ENCODE measurements at places on chromosomes 2 and 18.

DNA sequence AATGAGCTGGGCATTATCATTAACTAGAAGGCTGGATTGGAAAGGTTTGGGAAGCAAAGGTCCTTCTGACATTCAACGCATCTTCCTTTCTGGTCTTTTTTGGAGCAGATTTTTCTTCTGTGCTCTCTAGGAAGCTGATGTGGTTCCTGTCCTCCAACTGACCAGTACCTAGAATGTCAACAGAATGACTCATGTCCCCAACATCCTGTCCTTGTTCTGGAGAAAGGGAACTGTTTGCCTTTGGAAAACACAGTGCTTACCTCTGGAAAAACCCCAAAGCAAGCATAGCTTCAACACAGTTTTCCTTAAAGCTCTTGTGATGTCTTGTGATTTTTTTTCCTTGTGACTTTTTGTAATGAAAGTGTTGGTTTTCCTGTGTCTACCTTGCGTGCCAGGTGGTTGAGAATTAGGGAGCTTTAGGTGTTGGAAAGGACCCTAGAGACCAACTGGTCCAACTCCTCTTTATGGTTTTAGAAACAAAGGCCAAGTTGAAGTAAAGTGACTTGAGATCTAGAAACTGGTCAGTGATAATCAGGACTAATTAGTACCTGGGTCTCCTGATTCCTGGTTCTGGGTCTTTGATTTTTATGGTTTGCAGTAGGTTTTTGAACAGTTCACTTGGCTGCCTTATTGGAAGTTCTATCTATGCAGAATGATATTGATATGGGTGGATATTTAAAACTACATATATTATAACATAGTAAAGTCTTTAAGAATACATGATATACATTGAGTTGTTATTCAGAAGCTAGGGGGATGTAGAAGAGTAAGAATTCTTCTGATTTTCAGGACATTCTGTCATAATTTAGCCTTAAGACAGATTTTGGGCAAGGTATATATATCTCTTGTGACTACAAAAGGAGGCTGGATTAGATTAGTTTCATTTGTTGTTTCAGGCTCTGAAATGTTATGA lies 70.5 kb downstream of the FMNL2 start:
- H3K27ac ChIP-seq: peak overlapping the region; percentile 64
- H3K4me3 ChIP-seq: no peak overlapping the region
- peak; percentile 88 for DNase-seq
- no peaks in the 10 kb centered on the region for H3K36me3 ChIP-seq
- H3K27me3 ChIP-seq: no peaks in the 10 kb centered on the region

DNA sequence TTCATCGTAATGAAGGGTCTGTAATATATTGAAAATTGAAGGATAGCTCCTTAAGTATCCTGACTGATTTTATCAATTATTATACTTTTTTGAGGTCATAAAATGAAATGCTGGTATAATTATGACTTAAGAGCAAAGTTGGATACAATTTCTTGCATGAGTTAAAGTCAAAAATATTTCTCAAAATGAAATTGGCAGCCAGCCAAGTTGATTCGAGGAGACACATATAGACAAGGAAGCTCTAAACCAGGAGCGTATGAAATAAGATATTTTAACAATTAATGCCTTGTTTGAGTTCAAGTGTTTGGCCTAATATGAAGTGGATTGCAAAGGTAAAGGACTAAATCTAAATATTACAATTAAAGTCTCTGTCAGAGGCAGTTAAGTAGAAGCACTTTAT lies 260.4 kb upstream of the DSEL start:
- no peaks in the 10 kb centered on the region for H3K4me1 ChIP-seq
- H3K27me3 ChIP-seq: no peaks in the 10 kb centered on the region
- no peak for DNase-seq
- H3K4me3 ChIP-seq: no peak overlapping the region

- no peak overlapping the region for H3K4me3 ChIP-seq
- DNase-seq: no peak
- no peak overlapping the region for H3K27ac ChIP-seq
- H3K4me1 ChIP-seq: peaks cover 39% of the 10 kb centered on the region
These were observed 7.5 kb downstream of the MEX3C start for GRCh38 chr18:51190000-51190399.

GRCh38 chr2:168639441-168639898 lies 163.0 kb upstream of the NOSTRIN start:
- H3K4me1 ChIP-seq: no peaks in the 10 kb centered on the region
- H3K27ac ChIP-seq: no peak overlapping the region
- H3K27me3 ChIP-seq: no peaks in the 10 kb centered on the region
- no peak for DNase-seq
- H3K36me3 ChIP-seq: no peaks in the 10 kb centered on the region

DNA sequence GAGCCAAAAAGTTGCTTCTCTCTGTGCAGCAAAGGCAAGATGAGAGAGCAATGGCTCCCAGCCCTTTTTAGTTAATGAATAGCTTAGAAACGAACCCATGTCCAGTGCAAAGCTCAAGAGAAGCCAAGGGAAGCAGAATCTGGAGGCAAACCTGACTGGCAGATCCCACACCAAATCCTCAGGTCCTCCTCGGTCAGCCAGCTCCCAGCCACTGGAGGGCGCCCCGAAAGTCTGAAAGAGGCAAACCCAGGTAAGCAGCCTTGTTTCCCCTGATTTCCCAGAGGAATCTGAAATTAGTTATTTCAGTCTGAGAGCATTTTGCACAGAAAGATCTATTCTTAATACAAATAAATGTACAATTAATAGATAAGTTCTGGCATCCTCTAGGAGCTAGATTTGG lies 71.3 kb upstream of the PID1 start:
- no peaks in the 10 kb centered on the region for H3K36me3 ChIP-seq
- H3K4me3 ChIP-seq: no peak overlapping the region
- no peak overlapping the region for H3K27ac ChIP-seq
- no peak for DNase-seq
- no peaks in the 10 kb centered on the region for H3K27me3 ChIP-seq
- H3K4me1 ChIP-seq: no peaks in the 10 kb centered on the region

DNA sequence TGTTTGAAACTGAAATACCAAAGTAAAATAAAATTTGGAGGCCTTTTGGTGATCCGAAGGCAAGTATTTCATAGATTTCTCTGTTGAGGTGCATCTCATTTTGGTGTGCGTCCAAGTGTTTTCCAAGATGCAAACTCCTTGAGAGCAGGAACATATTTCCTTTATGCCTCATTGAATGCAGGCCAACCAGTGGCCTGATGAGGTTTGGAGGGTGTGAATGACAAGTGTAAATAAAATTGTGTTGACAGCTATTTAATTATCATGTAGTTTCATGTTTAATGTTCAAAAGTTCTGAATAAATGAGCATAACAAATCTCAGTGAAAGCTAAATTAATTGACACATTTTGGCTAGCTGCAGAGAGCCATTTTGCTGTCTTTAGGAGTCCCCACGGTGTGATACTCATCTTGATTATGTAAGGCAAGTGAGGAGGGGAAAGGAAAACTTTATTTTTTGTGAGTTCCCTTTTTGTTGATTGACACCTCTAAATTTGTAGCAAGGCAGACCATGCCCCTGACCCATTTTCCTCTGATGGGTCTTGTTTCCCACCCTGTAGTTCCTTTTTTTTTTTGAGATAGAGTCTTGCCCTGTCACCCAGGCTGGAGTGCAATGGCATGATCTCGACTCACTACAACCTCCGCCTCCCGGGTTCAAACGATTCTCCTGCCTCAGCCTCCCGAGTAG lies 6.3 kb upstream of the LTBP1 start:
- no peak overlapping the region for H3K4me3 ChIP-seq
- DNase-seq: no peak
- peaks cover 5% of the 10 kb centered on the region for H3K27me3 ChIP-seq
- no peaks in the 10 kb centered on the region for H3K36me3 ChIP-seq
- no peaks in the 10 kb centered on the region for H3K4me1 ChIP-seq
- H3K27ac ChIP-seq: no peak overlapping the region

- H3K4me1 ChIP-seq: no peaks in the 10 kb centered on the region
- H3K27me3 ChIP-seq: no peaks in the 10 kb centered on the region
- no peak for DNase-seq
- no peak overlapping the region for H3K27ac ChIP-seq
- H3K36me3 ChIP-seq: no peaks in the 10 kb centered on the region
- no peak overlapping the region for H3K4me3 ChIP-seq
These were observed 429.2 kb downstream of the TNS1 start for GRCh38 chr2:217573571-217573970.

DNA sequence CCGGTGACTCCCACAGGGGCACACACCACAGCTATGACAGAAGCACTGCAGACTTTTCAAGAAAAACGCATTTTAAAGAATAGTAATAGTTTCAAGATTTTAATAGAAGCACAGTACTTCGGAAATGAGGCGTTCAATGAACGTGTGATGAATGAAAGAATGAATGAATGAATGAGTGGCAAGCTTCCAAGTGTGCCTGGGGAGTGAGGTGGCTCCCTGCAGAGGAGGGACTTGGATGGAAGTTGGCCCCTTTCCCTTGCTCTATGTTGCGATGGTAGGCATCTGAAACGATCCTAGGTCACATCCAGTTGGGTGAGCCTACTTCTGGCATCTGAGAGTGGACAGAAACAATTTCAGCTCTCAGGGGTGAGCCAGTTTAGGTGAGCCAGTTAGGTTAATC lies 65.6 kb downstream of the NCKAP5 start:
- no peaks in the 10 kb centered on the region for H3K27me3 ChIP-seq
- no peaks in the 10 kb centered on the region for H3K36me3 ChIP-seq
- H3K4me3 ChIP-seq: no peak overlapping the region
- H3K4me1 ChIP-seq: peaks cover 4% of the 10 kb centered on the region
- H3K27ac ChIP-seq: no peak overlapping the region
